ENCODE measurements at places on chromosomes 6 and 20.

GRCh38 chr20:8671370-8671961 is 397.4 kb upstream of the PLCB4 start:
- no peak for DNase-seq

DNA sequence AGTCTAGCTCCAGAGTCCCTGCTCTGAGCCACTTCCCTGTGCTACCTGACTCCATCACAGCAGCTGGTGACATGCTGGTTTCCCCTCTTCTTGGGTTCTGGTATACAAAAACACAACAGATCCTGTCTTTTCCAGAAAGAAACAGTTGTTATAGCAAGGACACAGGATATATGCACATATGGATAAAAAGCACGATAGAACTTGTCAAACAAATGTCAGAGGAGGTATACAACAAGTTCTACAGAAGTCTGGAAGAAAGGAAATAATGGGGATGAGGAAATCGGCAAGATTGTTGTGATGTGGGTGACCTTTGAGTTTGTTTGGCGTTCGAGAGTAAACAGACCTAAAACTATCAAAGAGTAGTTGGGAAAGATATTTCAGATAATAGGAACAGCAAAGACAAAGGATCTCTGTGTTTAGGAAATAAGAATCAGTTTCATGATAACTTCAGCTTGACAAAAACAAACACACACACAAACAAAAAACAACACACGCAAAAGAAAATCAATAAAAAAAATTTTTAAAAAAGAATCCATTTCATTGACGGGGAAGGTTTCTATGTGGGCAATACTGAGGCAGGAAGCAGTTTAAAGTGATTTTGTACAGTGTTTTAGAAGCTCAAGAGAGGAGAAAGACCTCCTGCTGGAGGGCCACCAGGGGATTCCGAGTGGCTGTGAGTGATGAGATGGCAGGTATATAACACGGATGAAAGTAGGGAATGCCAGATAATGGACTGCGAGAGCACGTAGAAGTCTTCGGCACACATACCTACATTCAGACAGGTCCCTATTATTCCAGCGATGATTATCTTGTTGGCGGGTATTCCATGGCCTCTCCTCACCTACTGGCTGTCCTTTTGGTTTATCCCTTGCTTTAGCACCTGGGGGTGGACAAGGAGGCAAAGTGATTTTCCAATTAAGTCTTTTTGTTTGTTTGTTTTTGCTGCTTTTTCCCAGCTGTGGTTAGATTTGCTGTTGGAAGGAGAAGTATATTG is 174.9 kb downstream of the HS3ST5 start:
- no peak for DNase-seq

DNA sequence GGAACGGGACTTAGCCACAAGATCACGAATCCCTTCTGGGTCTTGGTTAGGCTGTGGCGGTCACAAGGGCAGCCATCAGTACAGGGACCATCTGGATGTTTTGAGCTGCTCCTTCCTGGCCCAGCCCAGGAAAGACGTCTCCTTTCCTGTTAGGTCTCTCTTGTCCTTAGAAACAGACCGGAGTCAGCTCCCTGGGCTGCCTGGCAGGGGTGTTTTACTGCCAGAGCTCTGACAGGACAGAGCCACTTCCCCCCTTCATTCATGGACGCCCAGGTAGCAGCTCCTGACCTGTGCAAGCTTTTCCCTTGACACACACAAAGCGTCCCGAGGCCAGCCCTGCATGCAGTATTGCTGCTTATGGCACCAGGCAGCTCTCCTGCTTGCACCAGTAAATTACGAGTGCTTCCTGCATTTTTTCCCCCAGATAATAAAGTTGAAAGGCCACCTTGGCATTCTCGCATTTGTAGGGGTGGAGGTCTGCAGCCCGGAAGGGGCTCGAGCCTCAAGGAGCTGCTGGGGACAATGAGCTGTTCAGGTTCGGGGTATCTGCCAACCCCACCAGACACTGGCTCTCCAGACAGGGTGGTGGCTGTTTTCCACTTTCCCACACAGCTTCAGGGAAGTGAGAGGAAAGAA is 87.4 kb downstream of the NOL4L start:
- DNase-seq = no peak

DNA sequence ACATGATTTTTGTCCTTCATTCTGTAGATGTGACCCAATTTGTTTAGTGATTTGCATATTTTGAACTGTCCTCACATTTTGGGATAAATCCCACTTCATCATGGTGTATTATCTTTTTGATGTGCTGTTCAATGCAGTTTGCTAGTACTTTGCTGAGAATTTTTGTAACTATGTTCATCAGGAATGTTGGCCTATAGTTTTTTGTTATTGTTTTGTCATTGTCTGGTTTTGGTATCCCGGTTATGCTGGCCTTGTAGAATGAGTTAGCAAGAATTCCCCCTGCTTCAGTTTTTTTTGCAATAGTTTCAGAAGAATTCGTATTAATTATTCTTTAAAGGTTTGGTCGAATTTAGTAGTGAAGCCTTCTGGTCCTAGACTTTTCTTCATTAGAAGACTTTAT is 11.9 kb downstream of the KIF25 start:
- DNase-seq = no peak

DNA sequence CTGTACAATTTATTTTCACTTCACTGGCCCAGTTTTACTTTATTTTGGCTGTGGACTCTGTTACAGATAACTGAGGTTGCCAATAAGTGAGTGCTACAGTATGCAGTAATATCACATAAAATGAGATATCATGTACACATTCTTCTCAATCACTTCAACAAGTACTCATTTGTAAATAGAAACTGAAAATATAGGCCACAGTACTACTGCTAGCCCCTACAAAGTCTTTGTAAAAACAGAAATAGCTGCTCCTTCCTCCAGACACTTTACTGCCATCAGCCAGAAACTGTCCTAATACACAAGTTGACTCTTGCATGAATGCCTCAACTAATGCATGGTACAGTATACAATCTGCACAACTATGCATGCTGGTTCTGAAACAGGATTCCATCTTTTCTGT is 9.2 kb downstream of the DTNBP1 start:
- no peak for DNase-seq

DNA sequence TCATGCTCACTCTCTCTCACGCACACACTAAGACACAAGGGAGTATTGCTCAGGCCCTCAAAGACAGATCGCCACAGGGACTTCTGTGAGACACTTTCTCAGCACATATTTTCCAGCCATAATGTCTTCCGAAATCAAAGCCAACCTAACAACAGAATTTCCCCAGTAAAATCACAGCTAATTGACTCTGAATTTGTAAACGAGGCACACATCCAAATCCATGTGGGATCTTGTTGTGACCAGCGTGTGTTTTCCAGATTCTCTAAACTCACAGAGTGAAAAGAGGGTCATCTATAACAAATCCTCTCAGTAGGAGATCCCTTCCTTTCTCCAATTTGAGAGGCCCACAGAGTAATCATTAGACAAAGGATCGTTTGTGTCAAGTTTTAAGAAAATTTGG is 280.4 kb downstream of the PACRG start:
- DNase-seq = no peak

DNA sequence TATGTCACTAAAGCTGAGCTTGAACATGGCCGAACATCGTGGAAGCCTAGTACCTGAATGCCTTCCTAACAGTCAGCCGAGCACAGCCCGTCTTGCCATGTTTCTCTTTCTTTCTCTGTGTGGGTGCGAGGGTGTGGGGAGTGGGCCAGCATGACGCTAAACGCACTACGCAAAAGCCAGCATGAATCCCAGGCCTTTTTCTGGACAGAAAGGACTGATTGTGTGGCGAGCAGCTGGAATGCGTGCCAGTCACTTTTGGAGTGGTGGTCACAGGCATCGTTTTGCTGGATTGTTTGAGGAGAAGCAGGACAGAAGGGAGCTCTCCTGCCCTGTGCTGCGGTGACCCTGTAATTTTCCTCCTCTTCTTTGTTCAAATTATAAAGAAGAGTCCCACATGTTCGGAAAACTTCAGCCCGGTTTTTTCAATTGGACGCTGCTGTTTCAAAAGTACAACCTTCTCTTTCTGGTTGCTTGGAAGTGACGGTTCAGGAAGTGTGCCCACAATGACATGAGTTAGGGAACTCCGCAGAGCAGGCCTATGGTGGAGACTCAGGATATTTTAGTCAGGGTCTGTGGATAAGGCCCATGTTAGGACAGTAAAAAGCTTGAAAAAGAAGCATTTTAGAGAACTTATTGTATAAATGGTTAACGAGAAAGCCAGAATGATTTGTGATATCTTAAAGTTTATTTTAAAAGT is 54.3 kb downstream of the PDE7B start:
- no peak for DNase-seq

DNA sequence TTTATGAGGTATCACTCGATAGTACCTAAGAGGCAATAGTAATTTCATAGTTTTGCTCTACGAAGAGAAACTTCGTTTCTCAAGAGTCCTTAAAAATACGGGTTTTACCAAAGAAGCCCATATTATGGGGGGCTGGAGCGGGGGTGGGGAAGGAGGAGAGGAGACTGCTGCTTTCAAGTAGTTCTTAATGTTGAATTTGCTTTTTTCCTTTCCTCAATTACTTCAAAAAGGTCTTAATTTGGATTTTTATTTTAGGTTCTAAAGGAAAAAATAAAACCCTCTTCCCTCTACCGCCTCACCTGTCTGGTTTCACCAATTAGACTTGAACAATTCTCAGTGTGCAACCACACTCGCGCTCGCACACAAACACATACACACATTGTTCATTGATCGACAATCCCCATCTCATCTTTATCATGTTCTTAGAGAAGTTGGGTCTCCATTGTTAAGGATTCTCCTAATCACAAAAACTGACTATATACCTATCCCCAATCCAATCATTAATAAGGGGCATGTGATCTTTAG is 97.2 kb downstream of the HFE start:
- DNase-seq = no peak

GRCh38 chr6:80234908-80235307 is 128.4 kb downstream of the BCKDHB start:
- DNase-seq = no peak

- DNase-seq = no peak
Observed at GRCh38 chr20:14600527-14600926, 263.1 kb upstream of the FLRT3 start.

GRCh38 chr6:108134213-108134970 is 31.4 kb upstream of the NR2E1 start:
- DNase-seq = no peak

DNA sequence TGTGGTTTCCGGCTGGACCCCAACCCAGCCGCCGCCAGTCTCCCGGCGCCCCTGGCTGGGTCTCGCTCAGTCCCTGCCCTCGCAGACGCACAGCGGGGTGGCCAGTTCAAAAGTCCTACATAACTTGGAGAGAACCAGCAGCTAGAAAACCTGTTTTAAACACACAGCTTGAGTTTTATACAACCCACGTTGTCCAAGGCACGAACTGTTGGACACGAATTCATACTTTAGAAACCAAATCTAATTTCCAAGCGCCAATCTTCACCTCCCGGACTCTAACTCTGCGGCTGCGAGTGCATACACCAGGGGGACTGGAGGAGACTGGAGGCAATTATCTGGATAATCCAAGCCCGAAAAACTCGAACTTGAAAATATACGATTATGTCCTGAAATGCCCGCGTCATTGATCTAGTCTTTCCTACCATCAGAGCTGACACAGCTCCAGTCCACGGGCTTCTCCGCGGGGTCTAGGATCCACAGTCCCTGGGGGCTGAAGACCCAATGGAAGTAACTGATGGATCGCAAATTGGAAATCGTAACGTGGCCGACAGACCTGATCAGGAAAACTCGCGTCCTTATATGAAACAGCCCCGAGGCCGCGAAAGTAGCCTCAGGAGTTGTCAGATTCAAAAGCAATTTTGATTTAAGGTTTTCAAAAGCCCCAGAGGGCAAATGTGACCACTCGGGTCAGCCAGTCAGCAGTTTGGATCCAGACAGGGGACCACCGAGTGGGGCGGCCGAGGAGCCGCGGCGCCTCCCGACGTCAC is 843 bp upstream of the HEY2 start:
- no peak for DNase-seq

DNA sequence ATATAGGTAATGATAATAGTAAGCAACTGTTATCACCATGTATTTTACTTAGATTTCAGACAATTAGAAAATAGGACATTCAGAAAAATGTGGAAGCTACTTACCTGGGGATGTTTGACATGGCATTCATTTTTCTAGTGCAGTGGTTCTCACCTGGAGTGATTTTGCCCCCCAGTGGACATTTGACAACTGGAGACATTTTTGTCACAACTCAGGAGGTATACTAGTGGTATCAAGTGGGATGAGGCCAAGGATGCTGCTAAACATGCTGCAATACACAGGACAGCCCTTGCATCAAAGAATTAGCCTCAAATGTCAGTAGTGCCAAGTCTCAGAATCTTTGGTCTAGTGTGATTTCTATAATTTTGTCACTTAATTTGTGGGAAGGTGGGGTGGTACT is 36.1 kb downstream of the NUS1 start:
- no peak for DNase-seq

GRCh38 chr6:64811119-64811518 is 895.9 kb downstream of the EYS start:
- no peak for DNase-seq

DNA sequence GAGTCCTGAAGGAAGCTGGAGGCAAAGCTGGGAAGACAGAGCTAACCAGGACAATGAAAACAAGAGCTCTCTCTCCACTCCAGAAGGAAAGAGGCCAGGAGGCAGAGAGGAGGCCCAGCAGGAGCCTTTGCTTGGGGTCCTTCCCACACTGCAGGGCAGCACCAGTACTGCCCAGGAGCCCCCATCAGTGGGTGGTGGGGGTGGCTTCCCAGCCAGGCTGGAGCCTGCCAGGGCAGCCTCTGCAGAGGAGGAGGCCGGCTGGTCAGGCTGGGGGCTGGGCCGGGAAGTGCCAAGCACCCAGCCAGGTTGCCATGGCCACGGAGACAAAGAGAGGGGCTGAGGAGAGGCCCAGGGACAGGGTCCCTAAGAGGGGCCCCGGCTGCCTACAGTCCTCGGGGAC is 33.4 kb downstream of the PREX1 start:
- DNase-seq = no peak

DNA sequence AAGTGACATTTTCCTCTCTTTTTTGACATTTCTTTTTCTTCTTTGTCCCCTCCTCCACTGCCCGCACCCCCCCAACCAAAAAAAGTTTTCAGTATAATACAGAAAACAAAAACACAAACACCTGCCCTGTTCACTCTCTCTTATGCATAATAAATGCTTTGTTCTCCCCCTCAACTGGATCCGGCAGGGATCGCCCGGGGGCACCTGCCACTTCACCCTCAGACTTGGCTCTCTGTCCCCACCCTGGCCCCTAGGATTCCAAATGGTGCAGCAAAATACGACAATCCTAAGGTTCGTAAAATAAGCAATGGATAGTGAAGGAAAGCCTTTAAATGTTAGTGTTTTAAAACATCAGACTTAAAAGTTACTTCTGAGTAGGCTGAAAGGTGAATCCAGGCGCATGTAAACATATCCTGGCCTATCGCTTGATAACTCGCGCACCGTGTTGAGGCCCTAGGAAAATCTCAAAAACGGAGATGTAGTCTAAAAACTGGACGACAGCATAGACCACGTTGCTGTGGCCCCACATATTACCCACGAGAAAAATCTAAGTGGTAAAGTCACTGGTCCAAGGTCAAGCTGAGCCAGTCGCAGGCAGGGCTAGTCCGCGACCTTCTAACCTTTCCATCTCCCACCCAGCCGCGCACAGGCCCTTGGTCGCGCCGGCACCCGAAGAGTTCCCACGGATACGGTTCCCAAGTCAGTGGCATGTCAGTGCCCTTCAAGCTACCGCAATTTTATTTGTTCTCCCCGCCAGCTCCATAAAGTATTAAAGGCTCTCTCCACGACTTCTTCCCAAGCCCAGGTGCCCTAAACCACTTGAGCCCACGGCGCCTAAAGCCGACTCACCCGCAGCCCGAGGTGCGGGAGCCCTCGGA is 130.8 kb downstream of the OGFRL1 start:
- no peak for DNase-seq

GRCh38 chr20:20367575-20368417 is at the start of gene INSM1:
Gene INSM1 (plus strand): TSS chr20:20368104. CDS start chr20:20368268, 164 bp downstream.
- DNase-seq = no peak

All from stimulated activated CD4-positive, alpha-beta T cell treated with anti-CD3 and anti-CD28 coated beads, Interleukin-15, amount 100 ng/mL, for 1 hour (primary cell).